Activated CD8-positive, alpha-beta memory T cell treated with anti-CD3 and anti-CD28 coated beads for 1 hour (primary cell): ENCODE measurements at places on chromosomes 2 and 18.

- no peak for DNase-seq
Measured at GRCh38 chr18:50507120-50507590, 52.7 kb upstream of the MAPK4 start.

DNA sequence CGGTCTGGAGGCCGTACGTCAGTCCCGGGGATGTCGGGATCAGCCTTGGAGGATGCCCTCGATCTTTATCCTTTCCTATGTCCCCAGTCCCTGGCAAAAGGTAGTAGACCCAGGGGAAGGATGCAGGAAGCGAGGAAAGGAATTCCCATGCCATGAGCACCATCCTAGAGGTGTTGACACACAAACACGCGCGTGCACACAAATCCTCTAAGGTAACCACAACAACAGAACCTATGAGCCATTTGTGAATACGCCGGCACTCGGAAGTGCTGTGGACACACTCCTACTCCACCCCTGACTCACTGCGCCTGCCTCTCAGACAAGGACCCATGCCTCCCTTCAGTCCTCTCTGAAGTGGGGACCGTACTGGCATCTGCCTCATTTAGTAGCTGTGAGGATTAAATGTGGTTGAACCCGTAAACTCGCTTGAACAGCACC is 11.3 kb upstream of the MLPH start:
- DNase-seq, result no peak

DNA sequence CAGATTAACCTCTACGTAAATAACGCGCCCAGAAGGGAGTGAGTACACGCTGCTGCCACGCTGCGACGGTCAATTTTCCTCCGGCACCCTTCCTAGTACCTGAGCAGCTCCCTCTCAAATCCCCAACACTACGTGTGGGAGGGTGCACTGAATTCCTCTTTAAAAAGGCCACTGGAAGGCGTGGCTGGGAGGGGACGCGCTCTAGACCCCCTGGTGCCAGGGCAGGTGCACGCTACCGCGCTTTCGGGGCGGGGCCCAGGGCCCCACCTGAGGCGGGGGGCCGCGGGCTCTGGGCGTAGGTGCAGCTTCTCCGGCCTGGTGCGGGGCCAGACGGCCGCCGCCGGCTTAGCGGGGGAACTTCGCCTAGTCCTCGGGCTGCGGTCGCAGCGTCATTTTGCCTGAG is 668 bp upstream of the ANKRD12 start:
- no peak for DNase-seq

- DNase-seq, result no peak
Measured at GRCh38 chr2:222813177-222813843, 47.5 kb upstream of the ACSL3 start.

GRCh38 chr2:217223222-217223930 is 363.5 kb upstream of the TNP1 start:
- no peak for DNase-seq

- no peak for DNase-seq
Measured at GRCh38 chr2:50691513-50691912, 340.4 kb downstream of the NRXN1 start.
